Large intestine (tissue), 12 donors: ENCODE measurements at places on chromosomes 11 and 22. TPM values are rescaled to one million over a fixed set of nuclear protein-coding genes. Genes with fewer than 3 reads are reported as not detected.

The TMEM132A gene
- 19.6 TPM for polyA plus RNA-seq

DNA sequence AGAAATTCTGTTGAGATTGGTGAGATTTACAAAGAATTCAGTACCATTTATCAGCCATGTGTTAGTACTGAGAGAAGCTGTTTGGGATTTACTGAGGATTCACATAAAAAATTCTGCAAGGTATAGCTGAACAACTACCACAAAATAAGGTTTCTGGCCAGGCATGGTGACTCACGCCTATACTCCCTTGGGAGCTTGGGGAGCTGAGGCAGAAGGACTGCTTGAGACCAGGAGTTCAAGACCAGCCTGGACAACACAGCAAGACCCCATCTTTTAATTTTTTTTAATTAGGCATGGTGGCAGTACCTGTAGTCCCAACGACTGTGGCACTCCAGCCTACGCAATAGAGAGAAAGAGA is 86.7 kb downstream of the SIK3 start:
- no peaks in the 10 kb centered on the region for H3K4me1 ChIP-seq
- H3K4me3 ChIP-seq, result no peak overlapping the region
- no peak overlapping the region for H3K27ac ChIP-seq
- no peaks in the 10 kb centered on the region for H3K36me3 ChIP-seq

The SHANK2 gene
- 16.5 TPM for polyA plus RNA-seq

DNA sequence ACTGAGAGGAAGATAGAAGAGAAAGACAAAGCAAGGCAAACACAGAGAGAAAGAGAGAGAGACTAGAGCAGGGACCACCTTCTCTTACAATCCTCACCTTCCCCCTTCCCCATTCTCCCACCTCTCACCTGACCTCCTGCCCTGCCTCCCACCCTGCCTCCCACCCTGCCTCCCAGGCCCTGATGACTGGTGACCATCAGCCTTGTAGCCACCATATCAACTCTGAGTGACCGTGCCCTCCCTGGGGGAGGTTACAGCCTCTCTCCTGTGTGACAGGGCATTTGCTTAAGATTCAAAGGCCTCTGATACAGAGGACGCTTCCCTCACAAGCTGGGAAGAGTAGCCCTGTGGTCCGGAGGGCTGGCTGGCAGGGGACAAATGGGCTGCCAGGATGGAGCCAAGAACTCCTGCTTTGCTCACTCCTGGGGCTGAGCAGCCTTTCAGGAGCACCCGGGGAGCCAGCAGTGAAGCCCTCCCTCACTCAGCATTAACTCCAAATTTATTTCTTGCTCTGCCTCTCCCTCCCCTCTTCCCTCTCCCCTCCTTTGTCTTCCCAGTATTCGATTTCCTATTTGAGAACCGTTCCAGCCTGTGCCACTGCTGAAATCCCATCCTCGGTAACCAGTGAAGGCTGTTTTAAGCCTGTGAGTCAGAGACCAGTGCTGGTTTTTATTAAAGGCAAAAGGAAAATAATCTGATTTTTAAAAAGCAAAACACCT is 125.2 kb upstream of the SYT13 start:
- no peaks in the 10 kb centered on the region for H3K36me3 ChIP-seq
- H3K27me3 ChIP-seq, result peaks cover 48% of the 10 kb centered on the region
- H3K4me3 ChIP-seq, result no peak overlapping the region

DNA sequence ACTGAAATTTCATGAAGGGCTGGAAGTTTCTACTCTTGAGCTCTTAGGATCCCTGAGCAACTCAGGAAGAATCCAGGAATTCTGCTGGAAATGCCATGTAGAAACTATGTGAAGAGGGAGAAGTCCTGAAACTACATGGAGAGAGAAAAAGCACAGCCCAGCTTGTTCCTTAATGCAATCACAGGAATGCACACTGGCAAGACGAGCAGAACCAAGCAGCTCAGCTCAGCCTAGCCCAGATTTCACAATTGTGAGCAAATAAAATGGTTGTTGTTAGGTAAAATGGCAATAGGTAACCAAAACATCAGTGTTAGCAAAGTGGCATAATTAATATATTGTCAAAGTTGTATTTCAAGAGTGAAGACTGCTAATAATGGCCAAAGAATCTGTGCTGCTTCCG is 28.1 kb downstream of the ZNF214 start:
- DNase-seq, result no peak
- H3K36me3 ChIP-seq, result no peaks in the 10 kb centered on the region
- H3K27me3 ChIP-seq, result no peaks in the 10 kb centered on the region
- H3K4me3 ChIP-seq, result no peak overlapping the region
- no peak overlapping the region for H3K27ac ChIP-seq
- H3K4me1 ChIP-seq, result no peaks in the 10 kb centered on the region

The AKIP1 gene
- polyA plus RNA-seq, result 15.0 TPM

DNA sequence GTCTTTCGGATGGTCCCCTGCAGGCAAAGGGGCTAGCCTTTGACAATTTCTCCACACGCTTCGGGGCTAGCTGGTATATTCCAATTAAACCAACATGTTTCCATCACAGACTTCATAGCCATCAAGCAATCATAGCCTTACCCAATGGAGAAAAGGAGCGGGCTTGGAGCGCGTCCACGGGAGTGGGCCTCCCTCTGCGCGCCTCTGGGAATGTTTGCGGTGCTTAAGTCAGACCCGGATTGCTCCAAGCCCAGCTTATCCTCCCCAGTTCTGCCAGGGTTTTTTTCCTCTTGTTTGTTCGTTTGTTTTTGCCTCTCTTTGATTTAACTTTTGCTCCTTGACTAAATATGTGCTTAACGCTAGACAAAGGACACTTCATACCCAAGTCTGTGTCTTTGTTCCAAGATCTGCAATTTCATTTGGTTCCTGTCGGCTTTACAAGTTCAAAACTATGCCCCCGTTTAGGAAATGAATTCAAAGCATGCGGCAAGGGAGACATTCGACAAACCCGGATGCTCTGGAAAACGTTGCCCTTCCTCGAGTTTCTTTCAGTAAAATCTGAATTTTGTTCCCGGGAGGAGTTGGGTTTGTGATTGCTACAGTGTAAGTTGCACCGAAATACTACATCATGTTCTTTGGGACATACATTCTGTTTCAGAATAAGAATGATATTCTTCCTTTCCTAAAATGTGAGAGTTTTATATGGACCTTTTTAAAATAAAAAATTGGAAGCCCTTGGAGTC is 1.0 kb upstream of the GLB1L2 start:
- peak; percentile 11 for DNase-seq
- H3K27me3 ChIP-seq, result peaks cover 39% of the 10 kb centered on the region
- peak overlapping the region; percentile 43 for H3K4me3 ChIP-seq
- H3K36me3 ChIP-seq, result no peaks in the 10 kb centered on the region

DNA sequence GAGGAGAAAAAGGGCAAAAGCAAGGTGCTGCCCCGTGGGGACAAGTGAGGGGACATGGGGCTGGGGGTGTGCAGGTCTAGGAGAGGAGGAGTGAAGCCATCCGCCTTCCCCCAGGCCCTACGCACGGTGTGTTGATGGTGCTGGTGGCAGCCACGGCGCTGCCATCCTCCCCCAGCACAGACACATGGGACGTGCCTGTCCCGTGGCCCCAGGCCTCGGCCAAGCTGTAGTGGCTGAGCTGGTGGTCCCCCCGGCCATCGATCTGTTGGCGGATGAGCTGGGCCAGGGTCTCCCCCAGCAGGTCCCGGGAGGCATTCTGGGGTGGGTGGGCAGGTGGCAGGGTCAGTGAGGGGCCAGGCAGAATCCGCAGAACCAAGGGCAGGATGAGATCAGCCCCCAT is 18.9 kb downstream of the GGT5 start:
- H3K36me3 ChIP-seq, result no peaks in the 10 kb centered on the region
- no peaks in the 10 kb centered on the region for H3K4me1 ChIP-seq
- no peak overlapping the region for H3K27ac ChIP-seq
- no peak for DNase-seq
- H3K4me3 ChIP-seq, result no peak overlapping the region

The MS4A7 gene
- polyA plus RNA-seq, result 15.7 TPM

DNA sequence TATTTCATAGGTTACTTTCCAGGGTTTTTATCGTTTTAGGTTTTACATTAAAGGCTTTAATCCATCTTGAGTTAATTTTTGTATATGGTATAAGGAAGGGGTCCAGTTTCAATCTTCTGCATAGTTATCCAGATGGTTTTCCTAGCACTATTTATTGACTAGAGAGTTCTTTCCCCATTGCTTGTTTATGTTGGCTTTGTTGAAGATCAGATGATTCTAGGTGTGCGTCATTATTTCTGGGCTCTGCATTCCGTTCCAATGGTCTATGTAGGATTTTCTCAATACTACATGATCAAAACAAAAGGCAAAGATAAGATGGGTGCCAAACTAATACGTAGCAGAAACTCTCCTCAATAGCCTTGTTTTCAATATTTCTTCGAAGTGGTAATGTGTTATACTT is 14.3 kb upstream of the RIC3 start:
- no peaks in the 10 kb centered on the region for H3K4me1 ChIP-seq
- H3K27ac ChIP-seq, result no peak overlapping the region
- no peak for DNase-seq
- no peak overlapping the region for H3K4me3 ChIP-seq
- no peaks in the 10 kb centered on the region for H3K36me3 ChIP-seq

DNA sequence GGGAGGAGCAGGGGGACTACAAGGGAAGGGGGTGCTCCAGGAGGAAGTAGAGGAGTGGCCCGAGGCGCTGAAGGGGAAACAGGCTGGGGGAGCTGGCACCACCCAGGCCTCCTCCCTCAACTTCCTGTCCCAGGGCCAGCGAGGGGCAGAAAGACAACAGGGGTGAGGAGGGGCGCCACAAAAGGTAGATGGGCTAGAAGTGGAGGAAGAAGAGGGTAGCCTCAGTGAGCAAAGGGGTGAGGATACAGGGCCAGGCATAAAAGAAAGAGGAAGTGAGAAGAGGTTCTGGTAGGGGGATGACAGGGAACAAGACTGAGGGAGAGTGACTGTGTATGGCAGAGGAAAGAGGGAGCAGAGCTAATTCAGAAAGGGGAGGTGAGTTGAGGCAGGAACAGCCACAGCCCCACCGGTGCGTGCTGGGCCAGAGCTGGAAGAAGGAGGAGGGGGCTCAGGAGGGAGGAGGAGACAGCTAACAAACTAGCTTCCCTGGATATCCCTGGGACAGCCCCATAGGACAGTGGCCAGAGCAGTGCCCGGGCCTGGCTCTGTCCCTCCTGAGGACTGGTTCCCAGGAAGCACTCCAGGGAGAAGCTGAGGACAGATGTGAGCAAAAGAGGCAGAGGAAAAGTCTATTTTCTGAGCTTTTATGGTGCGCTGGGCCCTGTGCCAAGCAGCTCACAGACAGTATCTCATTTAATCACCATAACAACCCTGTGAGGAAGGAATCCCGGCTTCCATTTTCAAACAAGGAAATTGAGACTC is 8.5 kb downstream of the DCHS1 start:
- H3K4me3 ChIP-seq, result no peak overlapping the region
- peaks cover 18% of the 10 kb centered on the region for H3K27me3 ChIP-seq
- no peaks in the 10 kb centered on the region for H3K36me3 ChIP-seq
- no peaks in the 10 kb centered on the region for H3K4me1 ChIP-seq
- DNase-seq, result no peak

DNA sequence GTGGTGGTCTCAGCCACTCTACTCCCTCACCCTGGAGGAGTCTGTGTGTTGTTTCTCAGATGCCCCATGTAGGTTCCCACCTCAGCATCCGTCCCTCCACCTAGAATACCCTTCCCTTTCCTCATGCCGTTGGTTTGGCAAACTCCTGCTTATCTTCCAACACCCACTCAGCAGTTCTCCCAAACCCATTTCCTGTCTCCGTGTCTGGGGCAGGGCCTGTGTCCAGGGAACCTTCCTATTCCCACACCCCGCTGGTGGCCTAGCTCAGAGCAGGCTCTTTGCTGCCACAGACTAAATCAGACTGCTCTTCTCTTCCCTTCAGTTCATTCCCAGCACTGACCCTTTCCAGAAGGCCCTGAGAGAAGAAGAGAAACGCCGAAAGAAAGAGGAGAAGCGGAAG is 7.5 kb upstream of the SREBF2 start:
- no peak overlapping the region for H3K4me3 ChIP-seq
- H3K36me3 ChIP-seq, result peaks cover 17% of the 10 kb centered on the region
- H3K4me1 ChIP-seq, result peaks cover 14% of the 10 kb centered on the region

GRCh38 chr22:48503876-48504275 is 1323.8 kb downstream of the BRD1 start:
- H3K4me1 ChIP-seq, result no peaks in the 10 kb centered on the region
- H3K27ac ChIP-seq, result no peak overlapping the region
- H3K4me3 ChIP-seq, result no peak overlapping the region
- no peaks in the 10 kb centered on the region for H3K27me3 ChIP-seq
